ENCODE measurements at places on chromosomes 13 and 19.

DNA sequence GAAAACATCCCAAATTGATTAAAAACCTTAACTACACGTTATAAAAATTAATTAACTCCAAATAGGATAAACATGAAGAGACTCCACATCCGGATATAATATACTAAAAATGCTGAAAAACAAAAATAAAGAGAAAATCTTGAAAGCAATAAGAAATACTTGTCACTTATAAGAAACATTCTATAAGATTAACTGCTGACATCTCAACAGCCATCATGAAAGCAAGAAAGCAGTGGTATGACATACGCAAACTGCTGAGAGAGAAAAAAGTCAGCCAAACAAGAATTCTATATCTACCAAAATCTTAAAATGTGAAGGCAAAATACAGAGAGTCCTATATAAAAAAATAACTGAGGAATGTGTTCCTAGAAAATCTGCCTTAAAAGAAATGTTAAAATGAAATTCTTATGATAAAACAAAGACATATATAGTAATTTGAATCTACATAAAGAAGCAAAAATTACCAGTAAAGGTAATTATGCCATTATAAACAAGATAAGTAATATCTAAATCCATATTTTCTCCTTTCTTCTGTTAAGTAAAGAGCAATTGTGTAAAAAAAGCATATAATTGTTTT is 1851.1 kb downstream of the PCDH9 start:
- DNase-seq, result no peak

GRCh38 chr13:26222520-26223046 is 469 bp upstream of the RNF6 start:
- DNase-seq, result no peak

DNA sequence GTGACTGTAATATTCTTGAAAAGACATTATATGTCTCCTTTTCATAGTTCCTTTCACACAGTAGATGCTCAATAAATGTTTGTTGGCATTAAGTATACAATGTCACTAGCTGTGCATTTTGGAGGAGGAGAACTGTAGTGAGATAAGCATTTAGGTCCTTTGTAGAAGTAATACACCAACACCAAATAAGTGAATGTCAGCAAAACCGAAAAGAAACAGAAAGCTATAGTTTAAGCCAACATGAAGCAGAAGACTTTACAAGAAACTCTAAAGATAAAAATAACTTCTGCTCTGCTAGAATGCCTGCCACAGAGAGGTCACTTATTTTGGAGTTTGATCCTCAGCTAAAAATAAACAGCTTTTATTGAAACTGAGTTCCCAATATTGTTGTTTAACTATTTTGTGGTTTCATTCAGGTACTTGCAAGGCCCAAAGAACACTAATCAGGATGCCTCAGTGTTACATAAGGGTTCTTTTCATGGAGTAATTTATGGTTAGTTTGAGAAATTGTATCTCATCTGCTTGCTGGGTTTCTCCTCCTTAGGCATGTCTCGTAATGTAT is 86.2 kb downstream of the STARD13 start:
- peak; percentile 36 for DNase-seq

DNA sequence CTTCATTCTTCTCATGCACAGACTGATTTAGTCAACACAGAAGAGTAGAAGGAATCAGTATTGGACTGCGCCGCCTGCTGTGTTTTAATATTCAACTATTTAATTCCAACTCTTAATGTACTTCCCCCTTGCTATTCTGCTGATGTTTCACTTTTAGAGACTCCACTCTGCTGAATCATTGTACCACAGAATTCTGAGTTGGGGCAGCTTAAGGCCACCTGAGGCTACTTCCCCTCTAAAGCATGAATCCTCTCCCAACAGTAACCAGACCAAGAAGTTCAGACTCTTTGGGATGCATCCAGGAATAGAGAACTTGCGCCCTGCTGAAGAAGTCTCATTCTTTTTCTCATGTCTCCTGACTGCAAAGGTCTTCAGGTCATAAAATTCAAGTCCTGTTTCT is 708.8 kb downstream of the UQCRFS1 start:
- DNase-seq, result no peak

DNA sequence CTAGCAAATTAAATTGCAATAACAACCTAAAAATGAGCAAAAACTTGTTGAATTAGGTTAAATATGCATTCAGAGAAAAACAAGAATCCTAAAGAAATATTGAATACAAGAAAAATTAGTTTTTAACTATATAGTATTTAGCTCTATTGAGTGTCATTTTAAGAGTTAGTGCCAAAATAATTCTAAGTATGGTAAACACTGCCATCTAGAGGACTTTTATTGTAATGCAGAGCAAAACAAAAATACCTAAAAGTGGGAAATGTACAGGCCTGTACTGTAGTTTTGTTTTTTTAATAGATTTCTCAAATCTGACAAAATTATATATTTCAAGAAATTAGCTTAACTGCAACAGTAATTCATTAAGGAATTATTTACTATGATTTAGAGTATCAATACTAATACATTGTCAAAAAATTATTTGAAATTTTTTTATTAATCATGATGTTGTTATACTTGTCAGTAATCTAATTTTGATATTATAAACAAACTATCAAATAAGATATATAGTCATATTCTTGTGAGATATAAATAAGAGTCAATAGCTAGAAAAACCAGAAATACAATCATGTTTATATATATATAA is 8.2 kb upstream of the PCDH9 start:
- DNase-seq, result peak; percentile 13
